ENCODE measurements at places on chromosomes 6 and 20.

DNA sequence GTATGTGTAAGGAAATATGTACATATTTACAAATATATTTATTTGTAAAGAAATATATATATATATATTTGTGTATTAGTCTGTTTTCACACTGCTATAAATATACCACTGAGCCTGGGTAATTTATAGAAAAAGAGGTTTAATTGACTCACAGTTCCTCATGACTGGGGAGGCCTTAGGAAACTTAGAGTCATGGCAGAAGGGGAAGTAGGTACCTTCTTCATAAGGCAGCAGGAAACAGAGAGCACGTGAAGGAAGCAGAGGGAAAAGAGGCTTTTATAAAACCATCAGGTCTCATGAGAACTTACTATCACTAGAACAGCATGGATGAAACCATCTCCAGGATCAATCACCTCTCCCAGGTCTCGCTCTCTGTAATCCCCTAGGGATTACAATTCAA is 644.5 kb upstream of the HS3ST5 start:
- DNase-seq, result no peak

DNA sequence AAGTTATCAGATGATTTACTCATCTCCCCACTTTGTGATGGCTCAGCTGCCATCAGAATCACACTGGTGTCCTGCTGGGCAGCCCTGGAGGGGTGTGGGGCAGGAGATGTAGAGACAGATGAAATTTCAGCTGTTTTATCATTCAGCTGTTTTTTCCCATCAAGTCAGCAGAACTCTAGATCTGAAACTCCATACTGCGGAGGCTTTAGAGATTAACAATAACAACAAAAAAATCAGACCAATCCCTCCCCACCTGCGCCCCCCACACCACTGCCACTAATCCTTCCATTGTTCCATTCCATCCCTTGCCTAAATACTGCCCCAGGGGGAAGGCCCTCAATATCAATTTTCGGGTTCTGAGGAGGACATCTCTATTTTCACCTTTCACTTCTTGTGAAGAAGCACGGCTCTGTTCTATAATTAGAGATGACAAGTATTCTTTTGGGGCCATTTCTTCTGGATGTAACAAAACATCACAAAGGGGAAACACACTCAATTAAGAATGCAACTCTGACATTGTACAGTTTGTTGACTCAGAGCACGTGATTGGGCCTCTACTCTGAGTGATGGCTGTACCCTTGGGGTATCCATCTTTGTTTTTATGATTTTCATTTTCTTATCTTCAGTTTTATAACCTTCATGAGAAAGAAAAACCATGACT is 396.3 kb downstream of the ZFAND3 start:
- DNase-seq, result no peak

DNA sequence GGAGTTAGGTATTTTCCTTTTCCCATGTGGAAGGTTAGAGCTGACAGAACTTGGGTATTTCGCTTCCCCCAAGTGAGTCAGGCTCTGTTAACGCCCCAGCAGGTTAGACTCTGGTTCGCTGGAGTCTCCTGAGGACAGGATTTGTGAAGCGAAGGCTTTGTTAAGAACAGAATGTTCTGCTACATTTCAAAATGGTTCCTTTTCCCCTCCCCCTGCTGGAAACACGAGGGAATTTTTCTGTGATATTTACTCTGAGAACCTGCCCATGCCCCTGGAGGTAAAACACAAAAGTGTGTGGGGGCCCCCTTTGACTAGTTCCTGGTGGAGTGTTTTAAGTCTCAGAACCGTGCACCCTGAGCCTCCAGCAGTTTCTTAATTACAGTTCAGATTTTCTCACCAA is 731.4 kb upstream of the CITED2 start:
- no peak for DNase-seq

DNA sequence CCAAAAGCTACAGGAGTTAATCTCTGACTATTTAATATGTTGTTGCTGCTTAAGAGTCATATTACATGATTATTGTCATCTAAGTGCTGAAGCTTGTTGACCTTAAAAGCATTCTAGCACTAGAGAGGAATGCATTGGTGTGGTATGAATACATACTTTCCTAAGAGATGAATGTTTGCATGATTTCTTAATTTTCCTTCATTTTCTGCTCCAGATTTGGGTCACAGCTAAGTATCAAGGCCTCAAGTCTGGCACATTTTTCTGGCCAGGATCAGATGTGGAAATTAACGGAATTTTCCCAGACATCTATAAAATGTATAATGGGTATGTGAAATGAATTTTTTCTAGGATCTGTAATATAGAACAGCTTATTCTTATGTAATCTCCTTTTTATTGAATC is 53.6 kb downstream of the ENPP1 start:
- DNase-seq, result no peak

DNA sequence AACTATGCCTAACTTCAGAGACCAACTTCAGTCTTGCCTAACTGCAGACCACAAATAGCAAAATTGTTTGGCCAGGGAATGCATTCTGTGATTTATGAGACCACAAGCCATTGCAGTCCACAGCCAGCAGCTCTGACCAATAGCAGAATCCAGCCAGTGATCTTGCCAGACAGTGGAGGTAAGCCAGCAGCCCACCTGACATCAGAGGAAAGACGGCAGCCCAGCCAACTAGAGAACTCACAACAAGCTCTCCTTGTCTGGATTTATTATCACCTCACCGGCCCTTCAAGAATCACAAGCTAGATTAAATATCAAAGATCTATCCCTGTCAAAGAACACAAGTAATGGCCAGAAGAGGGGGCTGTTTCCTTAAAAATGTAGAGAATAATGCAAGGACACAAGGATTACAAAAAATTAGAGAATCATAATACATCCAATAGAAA is 66.5 kb upstream of the SLC35F1 start:
- DNase-seq, result no peak

DNA sequence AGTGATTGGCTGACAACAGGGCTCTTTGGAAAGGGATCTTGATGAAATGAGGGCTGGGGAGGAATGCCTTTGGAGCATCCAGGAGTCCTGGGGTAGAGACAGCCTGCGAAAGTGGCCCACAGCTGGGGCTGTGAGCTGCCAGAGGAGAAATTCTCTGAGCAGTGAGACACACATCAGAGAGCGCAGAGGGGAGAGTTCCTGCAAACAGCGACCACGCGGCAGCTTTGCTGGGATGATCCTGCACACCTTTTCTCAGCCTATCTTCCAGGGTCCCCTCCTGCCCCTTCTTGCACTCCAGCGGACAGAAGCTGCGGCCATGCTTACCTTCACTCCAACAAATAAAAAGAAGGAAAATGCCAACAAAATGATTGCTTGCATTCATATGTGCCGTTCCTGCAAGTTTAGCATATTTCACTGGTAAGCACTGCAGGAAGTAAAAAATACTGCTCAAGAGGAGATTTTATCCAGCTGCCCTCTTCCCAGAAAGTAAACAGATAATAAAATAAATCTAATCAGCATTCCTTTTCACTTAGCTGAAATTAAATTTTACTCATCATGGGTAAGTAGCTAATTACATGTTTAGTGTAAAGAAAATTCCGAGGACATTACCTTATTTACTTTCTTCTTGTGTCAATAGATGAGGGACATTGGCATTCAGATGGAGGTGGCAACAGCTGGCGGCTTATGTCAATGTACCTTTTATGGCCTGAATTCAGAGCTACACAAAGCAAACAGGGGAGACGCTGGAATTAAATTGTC is 339.9 kb upstream of the ARID1B start:
- no peak for DNase-seq

Measured in left forelimb (tissue), 1 donor.